ENCODE measurements at places on chromosomes 7 and 10.
A peak's percentile ranks its signal among the peaks of the same experiment; 100 is the strongest.

- DNase-seq, result peak; percentile 38
Measured at GRCh38 chr7:36852017-36852416, 127.7 kb upstream of the AOAH start.

- DNase-seq, result no peak
Measured at GRCh38 chr7:40979296-40979695, 723.6 kb downstream of the INHBA start.

DNA sequence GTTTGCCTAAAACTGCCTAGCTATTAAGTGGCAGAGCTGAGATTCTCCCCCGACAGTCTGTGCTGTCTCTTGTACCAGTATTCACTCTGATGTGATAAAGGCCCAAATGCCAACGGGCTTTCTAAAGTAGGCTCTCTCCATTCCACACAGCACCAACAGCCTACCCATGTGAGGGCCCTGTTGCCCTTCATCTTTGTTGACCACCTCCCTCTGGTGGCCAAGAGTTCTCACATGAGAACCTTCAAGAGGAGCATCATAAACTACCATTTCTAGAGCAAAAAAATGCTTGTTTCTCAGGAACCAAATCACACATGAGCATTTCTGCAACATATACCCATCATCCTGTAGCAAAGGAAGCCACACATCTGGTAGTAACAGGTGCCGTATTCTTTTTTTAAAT lies 185.8 kb downstream of the GRM8 start:
- no peak for DNase-seq

- no peak for DNase-seq
Measured at GRCh38 chr10:75987616-75988015, 556.2 kb downstream of the LRMDA start.

DNA sequence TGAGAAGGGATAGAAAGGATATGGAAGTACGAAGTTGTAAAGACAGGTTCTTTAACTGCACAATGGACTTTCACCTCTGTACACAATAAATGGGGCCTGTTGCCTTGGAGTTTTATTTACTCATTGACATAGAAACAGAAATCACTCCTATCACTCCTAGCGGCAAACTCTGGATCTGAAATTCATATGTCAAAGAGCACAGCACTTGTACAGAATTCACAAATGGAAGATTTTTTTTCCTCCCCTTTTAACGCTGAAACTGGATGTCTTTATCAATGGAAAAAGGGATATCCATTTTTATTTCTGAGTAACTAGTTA lies 18.2 kb downstream of the NT5C3A start:
- DNase-seq, result no peak

DNA sequence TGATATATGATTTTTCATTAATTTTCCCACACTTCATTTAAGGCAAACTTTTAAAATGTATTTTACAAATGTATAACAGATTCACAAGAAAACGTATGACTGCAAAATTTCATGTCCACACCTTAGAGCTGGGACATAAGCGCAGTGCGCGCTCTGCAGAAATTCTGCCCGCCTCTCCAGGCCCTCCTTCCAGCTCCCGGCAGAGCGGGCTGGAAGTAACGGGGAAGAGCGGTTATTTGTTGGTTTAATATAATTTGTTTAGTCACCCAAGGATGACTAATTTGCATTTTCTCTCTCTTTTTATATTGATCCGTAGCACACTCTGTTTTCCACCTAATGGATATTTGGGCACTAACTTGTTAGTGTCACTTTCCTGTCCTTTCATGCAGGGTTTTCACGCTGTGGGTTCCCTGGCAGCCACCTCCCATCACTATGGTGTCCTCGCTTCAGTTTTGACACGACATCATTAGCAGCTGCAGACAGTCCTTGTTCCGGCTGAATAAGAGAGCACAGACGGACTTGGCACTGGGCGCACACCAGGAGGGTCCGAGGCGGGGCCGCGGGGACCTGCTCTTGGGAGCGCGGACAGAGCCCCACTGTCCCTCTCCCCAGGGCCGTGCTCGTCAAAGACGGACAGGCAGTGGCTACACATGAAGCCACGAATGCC lies 129.2 kb upstream of the SEC61G start:
- no peak for DNase-seq

DNA sequence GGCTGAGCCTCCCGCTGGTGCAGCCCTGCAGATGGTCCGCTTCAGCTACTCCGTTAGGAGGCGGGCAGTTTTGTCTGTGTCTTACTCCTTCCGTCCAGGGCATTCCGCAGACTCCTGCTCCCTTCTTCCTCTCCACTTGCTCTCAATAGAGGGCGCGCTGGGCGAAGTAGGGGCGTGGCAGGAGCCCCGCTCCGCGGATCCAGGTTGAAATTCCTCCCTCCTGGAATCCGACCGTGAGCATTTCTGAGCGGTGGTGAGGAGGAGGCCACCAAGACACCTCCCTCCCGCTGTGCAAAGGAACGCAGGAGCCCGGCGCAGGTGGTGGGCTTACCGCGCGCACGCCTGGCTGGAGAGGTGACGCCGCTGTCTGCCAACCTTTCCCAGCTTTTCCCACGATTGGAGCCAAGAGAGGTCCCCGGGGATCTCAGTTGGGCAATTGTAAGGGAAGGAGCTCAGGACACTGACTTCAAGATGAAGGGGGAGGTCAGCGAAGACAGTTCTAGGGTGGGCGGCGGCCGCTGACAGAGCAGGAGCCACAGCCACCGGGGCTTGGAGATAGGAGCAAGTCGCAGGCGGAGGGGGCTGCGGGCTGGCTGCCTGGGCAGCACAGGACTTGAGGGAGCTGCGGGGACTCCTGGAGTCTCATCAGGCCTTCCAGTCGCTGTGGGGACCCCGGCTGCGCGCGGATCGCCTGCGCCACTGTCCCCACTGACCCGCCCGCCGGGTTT lies 1011.3 kb downstream of the XPNPEP1 start:
- DNase-seq, result peak; percentile 1

GRCh38 chr7:38105874-38106483 lies 72.1 kb upstream of the STARD3NL start:
- DNase-seq, result peak; percentile 7

- DNase-seq, result no peak
Measured at GRCh38 chr7:130463553-130464434, 23.0 kb upstream of the CEP41 start.

DNA sequence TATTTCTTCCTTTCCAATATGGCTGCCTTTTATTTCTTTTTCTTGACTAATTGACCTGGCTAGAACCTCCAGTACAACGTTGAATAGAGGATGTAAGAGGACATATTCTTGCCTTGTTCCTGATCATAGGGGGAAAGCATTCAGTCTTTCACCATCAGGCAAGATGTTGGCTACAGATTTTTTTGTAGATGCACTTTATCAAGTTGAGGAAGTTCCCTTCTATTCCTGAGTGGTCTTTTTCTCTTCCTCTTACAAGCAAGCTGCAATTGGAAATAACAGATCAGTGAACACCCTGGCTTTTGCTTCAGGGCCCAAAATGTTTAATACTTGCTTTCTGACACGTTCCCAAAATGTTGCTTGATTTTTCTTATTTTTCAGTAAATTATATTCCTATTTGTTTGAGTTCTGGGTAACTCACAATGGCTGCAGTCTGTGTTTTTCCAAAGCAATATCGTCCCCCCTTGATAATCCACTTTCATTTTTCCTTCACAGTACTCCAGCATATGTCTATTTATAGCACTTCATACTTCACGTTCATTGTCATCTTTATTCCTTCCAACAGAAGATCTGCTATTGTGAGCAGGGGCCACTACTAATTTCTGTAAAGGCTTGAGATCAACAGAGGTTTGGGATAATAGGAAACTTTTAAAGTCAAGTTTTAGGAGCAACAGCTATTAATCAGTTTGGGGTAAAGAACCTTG lies 11.7 kb downstream of the CPEB3 start:
- DNase-seq, result no peak

- DNase-seq, result peak; percentile 16
Measured at GRCh38 chr10:34816085-34816496, 995 bp upstream of the PARD3 start.

DNA sequence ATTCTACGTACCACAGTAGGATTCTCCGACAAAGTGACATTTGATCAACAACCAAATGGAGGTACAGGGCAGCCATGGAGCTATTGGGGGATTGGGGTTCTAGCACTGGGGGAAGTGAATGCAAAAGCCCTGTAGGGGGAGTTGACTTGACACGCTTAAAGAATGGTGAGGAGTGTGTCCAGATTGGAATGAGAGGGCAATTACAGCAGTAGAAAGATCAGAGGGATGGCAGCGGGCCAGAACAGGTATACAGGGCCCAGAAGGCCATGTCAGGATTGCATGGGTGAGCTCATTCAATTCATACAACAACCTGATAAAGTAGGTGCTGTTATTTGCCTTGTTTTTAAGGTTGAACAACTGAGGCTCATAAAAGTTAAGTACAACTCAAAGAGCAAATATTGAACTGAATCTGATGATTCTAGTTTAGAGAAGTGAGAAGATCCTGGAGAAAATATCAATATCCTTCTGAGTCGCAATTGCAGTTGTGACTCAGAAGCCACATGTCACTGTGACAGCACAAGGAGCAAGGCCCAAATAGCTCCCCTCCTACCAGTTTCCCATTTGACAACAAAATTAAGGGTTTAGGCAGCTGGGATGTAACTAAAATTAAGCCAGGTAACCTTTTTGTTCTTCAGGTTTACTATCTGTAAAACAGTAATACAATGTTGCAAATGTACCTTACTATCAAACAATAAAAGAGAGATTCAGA lies 28.0 kb upstream of the CTTNBP2 start:
- DNase-seq, result no peak

- no peak for DNase-seq
Measured at GRCh38 chr7:148398844-148399365, 191.7 kb upstream of the C7orf33 start.

DNA sequence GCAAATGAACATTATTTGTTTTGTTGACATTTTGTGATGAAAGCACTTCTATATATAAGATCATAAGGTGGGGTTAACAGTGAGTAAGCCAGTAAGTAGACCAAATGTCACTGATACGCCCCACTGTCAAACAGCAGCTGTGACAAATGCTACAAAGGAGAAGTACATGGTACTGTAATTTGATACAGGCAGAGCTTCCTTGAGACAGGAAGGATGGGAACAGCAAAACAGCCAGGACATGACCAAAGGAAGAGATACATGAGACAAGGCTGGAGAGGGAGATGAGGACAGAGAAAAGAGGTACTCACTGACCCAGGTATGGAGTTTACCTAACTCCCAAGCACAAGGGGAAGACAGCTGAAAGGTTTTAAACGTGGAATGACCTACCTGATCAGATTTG lies 127.0 kb downstream of the SRPK2 start:
- no peak for DNase-seq

DNA sequence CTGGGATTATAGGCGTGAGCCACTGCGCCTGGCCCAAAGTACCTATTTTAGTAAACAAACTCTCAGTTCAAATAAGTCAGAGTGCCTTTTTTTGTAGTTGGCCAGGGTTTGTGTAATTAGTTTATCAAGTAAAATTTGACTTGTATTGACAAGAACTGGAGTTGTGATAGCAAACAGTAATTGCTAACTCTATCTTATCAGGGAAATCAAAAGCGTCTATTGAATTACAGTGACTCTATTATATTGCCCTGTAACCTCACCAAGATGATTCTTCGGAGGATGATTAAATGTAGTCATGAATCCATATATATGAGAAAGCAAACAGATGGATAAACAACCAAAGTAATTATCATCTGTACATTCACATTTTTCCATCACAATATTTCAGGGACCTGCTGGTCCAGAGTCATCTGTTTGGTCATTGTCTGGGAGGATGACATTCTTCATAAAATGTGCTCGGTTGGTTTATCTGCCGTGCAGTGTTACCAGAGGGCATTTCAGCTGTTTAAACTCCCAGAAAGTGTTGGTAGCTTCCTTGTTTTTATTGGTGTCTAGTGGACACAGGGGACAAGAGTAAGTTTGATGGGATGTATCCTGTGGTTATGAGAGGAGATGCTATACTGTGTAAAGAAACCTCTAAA lies 35.6 kb downstream of the DOCK1 start:
- no peak for DNase-seq

GRCh38 chr7:88259656-88260380 lies 40.0 kb upstream of the SRI start:
- no peak for DNase-seq

DNA sequence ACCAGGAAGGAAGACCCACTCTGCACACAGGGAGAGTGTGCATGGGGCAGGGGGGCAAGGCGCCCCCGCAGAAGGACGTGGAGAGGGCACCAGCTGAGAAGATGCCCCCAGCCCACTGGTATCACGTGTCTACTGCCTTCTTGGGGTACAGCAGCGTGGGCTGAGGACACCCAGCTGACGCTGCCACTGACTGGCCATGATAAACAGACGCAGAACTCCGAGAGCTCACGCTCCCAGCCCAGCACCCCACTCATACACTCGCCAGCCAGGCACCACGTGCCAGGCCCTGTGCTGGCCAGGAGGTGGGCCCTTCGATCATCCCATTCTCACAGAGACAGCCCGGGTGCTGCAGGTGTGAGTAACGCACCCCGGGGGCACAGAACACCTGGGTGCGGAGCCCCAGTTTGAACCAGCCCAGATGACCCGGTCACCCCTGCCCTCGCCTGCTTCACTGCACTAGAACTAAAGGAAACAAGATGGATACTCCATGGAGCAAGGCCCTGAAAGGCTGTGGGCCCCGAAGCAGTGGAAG lies 199.8 kb downstream of the MAD1L1 start:
- DNase-seq, result no peak

DNA sequence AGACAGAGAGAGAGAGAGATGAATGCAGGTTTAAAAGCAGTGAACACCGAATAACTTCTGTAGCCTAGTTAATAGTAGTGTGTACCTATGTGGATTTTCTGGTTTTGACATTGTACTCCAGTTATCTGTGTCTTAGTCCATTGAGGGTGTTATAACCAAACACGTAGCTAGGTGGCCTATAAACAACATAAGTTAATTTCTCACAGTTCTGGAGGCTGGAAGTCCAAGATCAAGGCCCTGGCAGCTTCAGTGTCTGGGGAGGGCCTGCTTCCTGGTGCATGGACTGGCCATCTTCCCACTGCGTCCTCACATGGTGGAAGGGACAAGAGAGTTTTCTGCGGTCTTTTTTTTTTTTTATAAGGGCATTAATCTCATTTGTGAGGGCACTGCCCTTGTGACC lies 23.5 kb downstream of the AOC1 start:
- DNase-seq, result no peak

GRCh38 chr7:142885311-142886230 lies at the start of gene TRPV6:
TRPV6 (minus strand) TSS chr7:142885745.
- no peak for DNase-seq

- DNase-seq, result no peak
Measured at GRCh38 chr10:72063703-72064391, 24.5 kb downstream of the SPOCK2 start.

- no peak for DNase-seq
Measured at GRCh38 chr7:27187475-27188385, 2.7 kb upstream of the HOXA11 start.

Measured in stimulated activated CD4-positive, alpha-beta T cell treated with anti-CD3 and anti-CD28 coated beads, Interleukin-15, amount 100 ng/mL, for 24 hours (primary cell).